GM23248 (cell line): ENCODE measurements at places on chromosomes 5 and 9. TPM values are rescaled to one million over a fixed set of nuclear protein-coding genes. Genes with fewer than 3 reads are reported as not detected.
A peak's percentile ranks its signal among the peaks of the same experiment; 100 is the strongest.

DNA sequence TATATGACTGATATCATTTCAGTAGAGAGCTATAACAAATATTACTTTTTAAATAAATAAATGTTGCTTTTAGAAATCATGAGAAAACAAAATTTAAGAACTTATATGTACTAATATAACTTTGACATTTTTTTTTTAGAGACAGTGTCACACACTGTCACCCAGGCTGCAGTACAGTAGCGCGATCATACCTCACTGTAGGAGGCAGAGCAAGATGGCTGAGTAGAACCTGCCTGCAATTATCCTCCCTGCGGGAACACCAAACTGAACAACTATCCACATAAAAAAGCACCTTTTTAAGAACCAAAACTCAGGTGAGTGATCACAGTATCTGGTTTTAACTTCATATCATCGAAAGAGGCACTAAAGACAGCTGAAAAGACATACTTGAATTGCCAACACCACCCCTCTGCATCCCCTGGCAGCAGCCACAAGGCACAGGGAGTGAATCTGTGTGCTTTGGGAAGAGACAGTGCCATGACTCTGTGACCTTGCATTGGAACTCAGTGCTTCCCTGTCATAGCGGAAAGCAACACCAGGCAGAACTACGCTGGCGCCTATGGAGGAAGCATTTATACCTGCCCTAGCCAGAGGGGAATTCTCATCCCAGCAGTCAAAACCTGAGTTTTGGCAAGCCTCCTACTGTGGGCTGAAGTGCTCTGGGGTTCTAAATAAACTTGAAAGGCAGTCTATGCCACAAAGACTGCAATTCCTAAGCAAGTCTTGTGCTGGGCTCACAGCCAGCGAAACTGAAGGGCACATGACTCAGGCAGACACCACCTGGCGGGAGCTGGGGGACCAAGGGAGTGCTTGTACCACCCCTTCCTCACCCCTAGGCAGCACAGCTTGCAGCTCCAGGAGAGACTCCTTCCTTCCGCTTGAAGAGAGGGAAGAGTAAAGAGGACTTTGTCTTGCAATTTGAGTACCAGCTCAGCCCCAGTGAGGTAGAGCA, 142.7 kb downstream of the FBXL17 start:
- no peak for DNase-seq

DNA sequence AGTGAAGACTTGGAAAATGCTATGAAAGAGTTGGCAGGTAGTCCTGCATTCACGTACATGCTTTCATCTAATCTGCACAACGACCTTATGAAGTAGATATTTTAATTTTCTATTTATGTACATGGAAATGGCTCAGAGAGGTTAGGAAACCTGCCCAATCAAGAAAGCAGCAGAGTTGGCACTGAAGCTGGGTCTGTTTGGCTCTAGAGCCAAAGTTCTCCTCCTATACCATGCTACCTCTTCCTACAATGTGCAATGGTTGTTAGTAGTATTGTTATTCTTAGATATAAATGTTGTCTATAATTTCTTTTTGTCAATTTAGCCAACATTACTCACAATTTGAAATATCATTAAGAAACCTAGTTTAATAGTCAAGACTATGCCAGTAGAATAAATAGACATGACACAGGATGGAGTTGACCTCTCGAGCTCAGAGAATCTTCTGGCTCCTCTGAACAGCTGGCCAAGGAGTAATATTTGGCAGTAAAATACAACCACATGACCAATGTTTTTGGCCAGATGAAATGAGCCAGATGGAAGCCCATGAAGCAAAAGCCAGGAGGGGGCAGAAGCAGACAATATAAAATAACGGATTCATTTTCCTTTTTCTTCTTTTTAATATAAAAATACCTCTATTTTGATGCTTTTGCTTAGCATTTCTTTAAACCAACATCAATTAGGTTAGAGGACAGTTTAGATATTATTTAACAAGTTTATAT, 542.3 kb downstream of the PDE4D start:
- no peak for DNase-seq

DNA sequence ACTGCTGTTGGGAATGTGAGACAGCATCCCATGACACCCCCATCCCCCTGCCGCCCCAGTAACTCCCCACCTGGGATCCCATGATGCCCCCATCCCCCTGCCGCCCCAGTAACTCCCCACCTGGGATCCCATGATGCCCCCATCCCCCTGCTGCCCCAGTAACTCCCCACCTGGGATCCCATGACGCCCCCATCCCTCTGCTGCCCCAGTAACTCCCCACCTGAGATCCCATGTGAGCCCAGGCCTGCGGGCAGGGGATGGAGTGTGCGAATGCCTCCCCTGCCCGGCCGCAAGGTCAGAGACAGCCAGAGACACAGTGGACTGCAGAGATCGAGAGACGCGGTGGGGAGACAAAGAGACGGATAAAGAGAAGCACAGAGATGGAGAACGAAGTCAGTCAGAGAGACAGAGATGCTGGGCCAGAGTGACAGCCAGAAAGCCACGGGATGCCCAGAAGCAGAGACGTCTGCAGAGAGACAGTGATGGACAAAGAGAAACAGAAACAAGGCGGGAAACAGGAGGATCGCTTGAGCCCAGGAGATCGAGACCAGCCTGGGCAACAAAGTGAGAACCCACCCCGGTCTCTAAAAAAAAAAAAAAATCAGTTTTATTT, 992 bp downstream of the SH2D3C start:
- DNase-seq: no peak

DNA sequence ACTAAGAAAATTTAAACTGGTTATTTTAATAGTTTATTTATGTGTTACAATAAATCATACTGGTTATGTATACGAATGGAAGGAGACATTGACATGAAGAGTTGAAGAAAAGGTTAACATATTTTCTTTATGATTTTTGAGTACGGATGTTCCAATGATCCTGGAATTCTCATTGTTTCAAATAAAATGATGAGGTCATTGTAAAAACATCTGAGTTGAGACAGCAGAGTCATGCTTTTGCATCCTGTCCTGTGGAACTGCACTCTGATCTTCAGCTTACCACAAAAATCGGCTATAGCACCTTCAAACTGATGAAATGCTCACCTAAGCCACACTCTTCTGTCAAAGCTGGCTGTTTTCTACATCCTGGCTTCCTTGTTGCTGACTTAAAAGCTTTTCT, 67.8 kb downstream of the PTCD2 start:
- peak; percentile 88 for DNase-seq

- peak; percentile 76 for DNase-seq
Measured at GRCh38 chr5:120682851-120683250, 218.8 kb downstream of the PRR16 start.

- DNase-seq: peak; percentile 60
Measured at GRCh38 chr5:176959051-176959450, 47.5 kb downstream of the UIMC1 start.

- peak; percentile 12 for DNase-seq
Measured at GRCh38 chr5:67476531-67476930, 279.9 kb upstream of the CD180 start.

GRCh38 chr5:133779828-133780475, 167.6 kb upstream of the FSTL4 start:
- DNase-seq: no peak

DNA sequence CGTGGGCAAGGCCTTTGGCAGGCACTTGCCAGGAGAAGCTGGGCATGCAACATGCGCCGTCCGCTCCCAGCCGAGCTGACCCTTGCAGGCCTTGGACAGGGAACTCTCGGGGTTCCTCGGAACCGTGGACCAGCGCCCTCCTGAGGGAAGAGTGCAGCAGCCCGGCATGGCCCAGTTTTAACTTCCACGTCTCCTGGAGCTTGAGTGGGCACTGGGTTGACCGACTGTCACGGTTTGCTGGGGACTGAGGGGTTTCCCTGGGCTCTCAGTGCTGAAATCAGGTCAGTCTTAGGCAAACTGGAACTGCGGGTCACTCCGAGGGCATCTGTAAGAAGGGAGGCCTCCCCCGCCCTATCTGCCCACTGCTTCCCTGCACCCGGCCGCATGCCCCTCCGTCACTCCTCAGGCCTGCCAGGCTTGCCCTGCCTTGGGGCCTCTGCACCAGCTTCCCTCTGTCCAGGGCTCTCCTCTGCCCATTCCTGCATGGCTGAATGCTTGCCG, 87.0 kb upstream of the PHYKPL start:
- no peak for DNase-seq

- peak; percentile 74 for DNase-seq
Measured at GRCh38 chr9:113650207-113651131, 186.9 kb downstream of the RGS3 start.

GRCh38 chr9:128006332-128006996, 25.7 kb upstream of the EEIG1 start:
- DNase-seq: peak; percentile 37

DNA sequence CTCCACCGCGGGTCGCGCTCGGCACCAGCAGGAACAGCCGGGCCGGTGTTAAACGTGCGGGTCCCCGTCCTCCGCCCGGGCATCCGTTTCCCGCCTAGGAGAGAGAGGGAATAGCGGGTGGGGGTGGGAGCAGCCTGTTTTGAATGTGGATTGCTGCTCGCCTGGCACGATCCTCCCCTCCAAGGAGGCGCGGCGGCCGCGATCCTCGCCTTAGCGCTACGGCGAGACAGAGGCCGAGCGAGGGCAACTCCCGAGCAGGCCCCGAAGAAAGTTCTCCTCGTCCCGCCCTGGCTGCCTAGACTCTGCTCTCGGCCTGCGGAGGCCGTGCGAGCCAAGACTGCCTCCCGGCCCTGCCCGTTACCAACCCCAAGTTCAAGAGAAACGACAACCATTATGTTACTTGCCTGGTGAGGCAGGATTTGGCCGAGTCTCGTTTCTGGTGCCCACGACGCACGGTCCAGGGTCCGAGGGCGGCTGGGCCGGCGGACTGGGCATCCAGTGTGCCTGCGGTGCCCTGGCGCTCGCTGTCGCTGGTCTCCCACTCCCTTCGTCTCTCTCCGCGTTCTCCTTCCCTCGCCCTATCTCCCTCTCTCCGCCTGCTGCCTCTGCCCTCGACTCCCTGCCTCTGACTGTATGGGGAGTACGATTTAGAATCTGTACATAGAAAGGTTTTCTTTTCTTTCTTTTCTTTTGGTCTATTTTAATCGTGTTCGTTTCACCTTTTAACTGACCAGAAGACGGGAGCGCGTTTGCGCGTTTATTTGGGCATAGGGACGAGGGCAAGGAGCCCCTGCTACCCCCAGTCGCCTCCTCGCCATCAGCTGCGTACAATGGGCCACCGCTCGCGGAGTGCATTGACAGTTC, 724 bp downstream of the NR2F1-AS1 start:
- DNase-seq: peak; percentile 77

DNA sequence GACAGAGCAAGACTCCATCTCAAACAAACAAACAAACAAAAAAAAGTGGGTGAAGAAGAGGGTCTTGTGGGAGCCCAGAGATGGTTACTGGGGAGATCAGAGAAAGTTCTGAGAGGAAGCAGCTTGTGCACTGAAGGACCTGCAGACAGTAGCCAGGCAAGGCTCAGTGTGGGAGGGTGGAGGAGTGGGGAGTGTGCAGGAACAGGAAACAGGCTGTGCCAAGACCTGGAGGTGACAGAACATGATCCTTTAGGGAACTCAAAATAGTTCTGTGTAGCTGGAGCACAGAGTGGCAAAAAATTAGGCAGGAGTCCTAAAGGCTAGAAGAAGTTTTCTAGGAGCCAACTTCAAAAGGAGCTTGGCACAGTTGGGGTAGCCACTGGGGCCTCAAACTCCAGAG, 19.2 kb upstream of the NANS start:
- DNase-seq: peak; percentile 39

- DNase-seq: no peak
Measured at GRCh38 chr5:107971846-107972245, 301.1 kb upstream of the EFNA5 start.

GRCh38 chr9:32554107-32554506, 1.7 kb upstream of the TOPORS start:
- peak; percentile 11 for DNase-seq

The RANBP17 gene
- 3.8 and 5.6 TPM in 2 replicates for total RNA-seq

The NPDC1 gene
- 41.9 and 43.1 TPM in 2 replicates for total RNA-seq

The KIF27 gene
- total RNA-seq: 2.5 and 3.5 TPM in 2 replicates

The FAM78A gene
- 0.38 and 1.1 TPM in 2 replicates for total RNA-seq

The TYRP1 gene
- not detected in 2 replicates for total RNA-seq

The PCDHB10 gene
- total RNA-seq: 1.3 and 2.9 TPM in 2 replicates
